Skeletal muscle cell (primary cell): ENCODE measurements at places on chromosomes 11 and 22.
A peak's percentile ranks its signal among the peaks of the same experiment; 100 is the strongest.

- DNase-seq: no peak
These were observed 53.5 kb downstream of the ISX start for GRCh38 chr22:35119494-35119893.

DNA sequence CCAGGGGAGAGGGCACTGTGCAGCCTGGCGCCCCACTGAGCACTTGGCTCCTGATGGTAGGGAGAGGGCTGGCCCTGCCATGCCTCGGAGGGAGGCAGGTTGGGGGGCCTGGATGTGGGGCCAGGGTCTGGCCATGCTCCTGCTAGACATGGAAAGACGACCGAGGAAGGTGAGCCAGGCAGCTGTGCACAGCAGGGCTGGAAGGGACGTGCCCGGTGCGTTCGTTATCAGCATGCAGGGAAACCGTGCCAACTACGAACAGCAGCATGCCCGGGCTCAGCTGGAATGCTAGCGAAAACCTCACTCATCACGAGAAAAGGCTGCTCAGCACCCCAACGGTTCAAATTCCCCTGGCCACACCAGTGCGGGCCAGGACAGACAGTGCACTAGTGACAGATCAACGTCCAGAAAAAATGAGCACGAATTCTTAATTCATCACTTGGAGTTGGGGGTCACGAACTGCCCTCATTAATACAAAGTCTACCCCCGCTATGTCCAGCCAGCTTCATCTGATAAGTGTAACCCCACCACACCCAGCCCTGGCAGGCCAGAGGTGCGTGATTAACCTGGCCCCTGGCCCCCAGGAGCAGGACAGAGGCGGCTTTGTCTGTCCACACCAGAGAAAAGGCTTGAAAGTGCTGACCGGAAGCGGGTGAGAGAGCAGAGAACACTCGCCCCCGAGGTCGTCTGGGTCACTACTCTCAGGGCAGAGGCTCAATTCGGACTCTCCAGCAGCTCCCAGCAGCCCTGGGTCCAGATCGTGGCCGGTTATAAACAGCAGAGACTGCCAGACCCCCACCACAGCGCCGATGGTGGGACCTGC lies 84.2 kb downstream of the CELSR1 start:
- no peak for DNase-seq

GRCh38 chr11:11211888-11212287 lies 141.2 kb downstream of the CSNK2A3 start:
- no peak for DNase-seq

DNA sequence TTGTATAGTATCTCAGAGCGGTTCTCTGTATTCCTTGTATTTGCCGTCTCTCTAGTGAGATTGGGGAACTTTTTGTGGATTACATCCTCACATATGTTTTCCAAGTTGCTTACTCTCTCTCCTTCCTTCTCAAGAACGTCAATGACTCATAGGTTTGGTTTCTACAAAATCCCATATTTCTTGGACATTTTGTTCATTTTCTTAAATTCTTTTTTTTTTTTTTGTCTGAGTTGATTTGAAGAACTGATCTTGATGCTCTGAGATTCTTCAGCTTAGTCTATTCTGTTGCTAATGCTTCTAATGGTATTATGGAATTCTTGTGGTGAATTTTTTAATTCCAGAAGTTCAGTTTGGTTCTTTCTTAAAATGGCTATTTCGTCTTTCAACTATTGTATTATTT lies 28.4 kb upstream of the SLN start:
- DNase-seq: no peak

GRCh38 chr22:43851058-43851978 lies 11.0 kb downstream of the SULT4A1 start:
- no peak for DNase-seq

DNA sequence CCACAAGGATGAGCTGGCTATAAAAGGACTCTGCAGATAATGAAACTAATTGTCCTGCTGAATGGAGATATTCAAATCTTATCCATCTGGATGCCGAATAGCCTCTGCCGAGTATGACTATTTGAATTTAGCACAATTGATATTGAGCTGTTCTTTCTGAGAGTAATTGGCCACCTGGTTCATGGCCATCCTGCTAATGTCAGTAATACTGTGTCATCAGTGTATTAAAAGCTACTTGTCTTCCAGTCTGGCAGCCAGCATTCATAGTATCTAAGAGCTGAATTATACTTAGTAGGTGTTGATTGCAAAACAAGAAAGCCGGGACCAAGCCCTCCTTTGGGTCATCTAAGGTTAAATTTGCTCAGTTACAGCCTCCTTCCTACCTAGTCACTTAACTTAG lies 310.7 kb upstream of the NCAM1 start:
- no peak for DNase-seq

DNA sequence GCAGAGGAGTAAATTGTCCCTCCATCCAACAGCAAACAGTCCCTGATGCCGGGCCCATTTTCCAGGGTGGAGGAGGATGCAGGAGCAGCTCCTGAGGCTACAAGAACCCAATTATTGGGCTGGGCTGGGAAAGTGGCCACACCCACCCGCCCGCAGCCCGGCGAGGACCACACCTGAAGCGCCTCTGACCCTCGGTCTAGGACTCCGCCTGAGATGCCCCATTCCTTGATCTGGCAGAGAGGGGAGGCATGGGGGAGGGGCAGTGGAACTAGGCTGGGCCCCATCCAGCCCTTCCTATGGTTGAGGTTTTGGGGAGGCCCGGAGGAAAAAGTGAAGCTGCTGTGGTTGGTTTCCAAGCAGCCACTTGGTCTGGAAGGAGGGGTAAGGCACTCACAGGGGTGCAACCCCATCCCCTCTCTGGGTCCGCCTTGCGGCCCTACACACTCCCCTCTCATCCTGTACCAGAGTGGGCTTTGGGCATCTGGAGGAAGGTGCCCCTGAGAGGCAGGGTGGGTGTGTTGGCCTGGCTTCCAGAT lies 2.4 kb upstream of the LGALS1 start:
- DNase-seq: no peak

DNA sequence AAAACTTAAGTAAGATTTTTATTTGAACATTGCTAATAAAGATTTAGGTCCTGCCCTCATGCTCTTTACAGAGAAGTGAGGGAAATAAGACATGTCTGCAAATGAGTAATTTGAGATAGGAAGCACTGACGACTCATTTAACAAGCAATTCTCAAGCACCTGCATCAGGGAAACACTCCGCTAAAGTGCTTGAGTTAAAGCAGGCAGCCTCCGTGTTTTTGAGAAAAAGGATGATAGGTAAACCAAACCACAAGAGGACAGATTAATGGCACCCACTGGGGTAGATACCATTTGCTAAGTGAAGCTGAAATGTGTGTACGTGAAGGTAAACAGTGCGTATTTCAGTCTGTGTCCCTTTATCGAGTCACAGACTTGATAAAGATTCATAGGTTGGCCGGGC lies 184.6 kb upstream of the CARD18 start:
- no peak for DNase-seq

DNA sequence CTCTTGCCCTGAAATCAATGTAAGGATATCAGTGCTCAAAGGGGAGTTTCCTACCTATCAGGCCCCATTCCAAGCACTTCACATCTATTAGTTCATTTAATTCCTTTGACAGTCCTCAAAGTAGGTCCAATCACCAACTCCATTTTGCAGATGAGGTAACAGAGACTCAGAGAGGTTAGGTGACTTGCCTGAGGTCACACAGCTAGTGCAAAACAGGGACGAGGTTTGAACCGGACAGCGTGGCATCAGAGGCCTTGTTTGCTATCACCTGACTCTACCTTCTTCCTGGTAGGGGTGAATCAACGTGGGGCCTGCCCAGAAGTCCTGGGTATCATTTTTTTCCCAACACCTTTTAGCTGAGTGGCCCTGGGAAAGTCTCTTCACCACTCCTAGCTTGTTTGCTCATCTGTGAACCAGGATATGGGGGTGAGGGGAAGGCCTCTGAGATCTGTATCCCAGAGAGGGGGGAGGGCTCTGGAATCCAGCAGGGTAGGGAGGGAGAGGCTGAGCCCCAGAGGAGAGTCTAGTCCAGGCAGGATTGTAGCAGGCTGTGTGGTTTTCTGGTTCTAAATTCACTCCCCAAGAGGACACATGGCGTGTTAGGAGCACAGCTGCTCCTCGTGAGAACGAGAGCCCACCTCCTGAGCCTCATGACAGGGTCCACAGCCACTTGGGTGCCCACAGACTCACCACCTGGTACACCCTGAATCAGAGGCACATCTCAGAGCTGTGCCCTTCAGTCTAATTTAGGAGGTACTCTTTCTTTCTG lies 174.7 kb downstream of the MN1 start:
- DNase-seq: no peak

- DNase-seq: no peak
These were observed 540.8 kb downstream of the SOX6 start for GRCh38 chr11:15815246-15816195.

DNA sequence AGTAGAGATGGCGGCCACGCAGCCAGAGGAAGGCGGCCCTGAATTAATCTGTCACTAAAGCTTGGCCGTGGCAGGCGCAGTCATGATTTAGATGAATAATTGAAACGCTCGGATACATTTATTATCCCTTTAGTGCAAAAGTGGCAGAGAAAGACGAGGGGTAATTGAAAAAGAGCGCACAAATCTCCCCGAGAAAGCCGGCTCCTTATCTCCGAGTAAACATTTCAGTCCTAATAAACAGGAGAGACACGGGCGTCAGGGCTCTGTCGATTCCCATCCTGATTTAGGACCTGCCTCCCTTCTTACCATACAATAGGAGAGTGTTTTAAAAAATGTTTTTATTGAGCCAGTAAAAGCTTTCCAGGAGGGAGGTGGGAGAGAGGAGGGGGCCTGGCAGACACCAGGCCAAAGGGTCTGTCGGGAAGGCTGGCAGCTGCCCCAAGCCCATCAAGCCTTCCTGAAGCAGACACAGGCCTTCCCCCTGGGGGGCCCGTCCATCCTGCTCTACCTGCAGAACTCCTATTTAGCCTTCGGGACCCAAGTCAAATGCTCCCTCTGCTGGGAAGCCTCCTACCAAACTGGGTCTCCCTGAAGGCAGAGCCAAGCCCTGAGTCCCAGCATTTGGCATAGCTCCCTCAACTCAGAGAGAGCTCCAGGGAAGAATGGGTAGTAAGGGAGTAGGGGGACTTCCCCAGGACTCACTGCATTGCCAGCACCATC lies 22.8 kb downstream of the OTUB1 start:
- DNase-seq: no peak

- DNase-seq: peak; percentile 74
These were observed 673.3 kb downstream of the CNTN5 start for GRCh38 chr11:99693941-99694492.

DNA sequence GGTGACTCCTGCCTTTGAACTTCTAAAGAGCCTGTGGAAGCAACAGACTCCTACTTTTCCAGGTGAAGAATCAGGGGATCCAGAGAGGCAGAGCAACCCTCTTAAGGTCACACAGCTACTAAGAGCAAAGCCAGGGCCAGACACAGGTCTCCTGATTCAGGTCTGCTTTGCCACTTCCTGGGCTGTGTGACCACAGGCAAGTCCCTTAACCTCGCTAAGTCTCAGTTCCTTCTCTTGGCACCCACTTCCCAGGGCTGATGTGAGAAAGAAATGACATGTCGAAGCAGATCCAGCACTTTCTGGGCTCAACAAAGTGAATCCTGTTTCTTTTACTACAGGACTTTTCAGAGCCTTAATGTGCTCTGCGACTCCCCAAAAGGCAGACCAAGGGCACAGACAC lies 30.2 kb downstream of the UQCR10 start:
- DNase-seq: no peak

- DNase-seq: no peak
These were observed 27.2 kb downstream of the GNB1L start for GRCh38 chr22:19827341-19828034.

GRCh38 chr22:38923463-38924346 lies 33.7 kb upstream of the APOBEC3A start:
- peak; percentile 13 for DNase-seq

GRCh38 chr11:115241899-115242298 lies 262.3 kb downstream of the CADM1 start:
- DNase-seq: no peak

DNA sequence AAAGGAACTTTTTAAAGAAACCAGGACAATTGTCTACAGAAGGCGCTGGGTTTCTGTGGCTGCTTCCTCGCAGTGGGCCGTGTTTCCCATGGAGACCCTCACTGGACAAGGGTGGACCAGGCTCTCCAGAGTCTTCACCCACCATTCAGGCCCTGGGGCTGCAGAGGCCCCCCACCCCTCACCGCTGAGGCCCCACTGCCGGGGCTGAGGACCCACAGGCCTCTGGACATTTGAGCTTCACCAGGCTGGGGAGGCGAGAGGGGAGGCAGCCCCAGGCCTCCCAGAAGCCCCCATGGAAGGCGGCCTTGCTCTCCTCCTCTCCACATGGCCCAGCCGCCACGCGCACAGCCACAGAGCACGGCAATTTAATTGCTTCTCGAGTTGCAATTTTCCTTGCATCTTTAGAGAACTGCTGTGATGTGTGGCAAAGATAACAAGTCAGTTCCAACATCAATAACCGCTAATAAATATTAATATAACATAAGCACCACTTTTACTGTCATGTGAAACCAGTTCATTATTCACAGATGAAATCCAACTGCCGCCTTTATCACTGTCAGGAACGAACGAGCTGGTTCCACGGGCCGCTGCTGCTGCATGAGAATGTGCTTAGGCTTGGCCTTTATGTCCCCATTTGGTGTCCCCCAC lies 81.0 kb downstream of the PHF21B start:
- no peak for DNase-seq

GRCh38 chr11:87954476-87954875 lies 220.8 kb downstream of the RAB38 start:
- DNase-seq: no peak

- DNase-seq: no peak
These were observed 8.6 kb downstream of the SNAP29 start for GRCh38 chr22:20867179-20868024.

GRCh38 chr11:80350541-80350940 lies 909.7 kb upstream of the TENM4 start:
- DNase-seq: no peak
